Stimulated activated CD8-positive, alpha-beta memory T cell treated with anti-CD3 and anti-CD28 coated beads, Interleukin-7, amount 100 ng/mL, for 24 hours (primary cell): ENCODE measurements at places on chromosomes 2 and 18.

DNA sequence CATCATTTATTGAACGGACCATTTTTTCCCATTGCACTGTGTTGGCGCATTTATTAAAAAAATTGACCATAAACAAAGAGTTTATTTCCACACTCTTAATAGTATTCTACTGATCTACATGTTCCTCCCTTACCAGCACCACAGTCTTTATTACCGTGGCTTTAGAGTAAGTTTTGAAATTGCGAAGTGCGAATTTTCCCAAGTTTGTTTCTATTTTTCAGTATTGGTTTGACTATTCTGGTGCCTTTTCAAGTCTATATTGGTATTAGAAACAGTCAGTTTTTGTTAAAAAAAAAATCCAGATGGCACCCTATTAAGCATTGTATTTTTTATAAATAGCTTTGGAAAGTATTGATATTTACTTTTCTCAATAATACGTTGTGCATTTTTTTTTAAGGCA is 795.1 kb upstream of the HS6ST1 start:
- DNase-seq: no peak

DNA sequence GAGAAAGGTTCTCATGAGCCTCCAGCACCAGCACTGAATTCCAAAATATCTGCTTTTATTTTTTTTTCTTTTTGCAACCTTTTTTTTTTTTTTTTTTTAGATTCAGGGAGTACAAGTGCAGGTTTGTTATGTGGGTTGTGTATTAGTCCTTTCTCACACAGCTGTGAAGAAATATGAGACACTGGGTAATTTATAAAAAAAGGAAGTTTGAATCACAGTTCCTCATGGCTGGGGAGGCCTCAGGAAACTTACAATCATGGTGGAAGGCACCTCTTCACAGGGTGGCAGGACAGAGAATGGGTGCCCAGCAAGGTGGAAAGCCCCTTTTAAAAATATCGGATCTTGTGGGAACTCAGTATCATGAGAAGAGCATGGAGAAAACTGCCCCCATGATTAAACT is 7.9 kb upstream of the TMX3 start:
- DNase-seq: no peak

DNA sequence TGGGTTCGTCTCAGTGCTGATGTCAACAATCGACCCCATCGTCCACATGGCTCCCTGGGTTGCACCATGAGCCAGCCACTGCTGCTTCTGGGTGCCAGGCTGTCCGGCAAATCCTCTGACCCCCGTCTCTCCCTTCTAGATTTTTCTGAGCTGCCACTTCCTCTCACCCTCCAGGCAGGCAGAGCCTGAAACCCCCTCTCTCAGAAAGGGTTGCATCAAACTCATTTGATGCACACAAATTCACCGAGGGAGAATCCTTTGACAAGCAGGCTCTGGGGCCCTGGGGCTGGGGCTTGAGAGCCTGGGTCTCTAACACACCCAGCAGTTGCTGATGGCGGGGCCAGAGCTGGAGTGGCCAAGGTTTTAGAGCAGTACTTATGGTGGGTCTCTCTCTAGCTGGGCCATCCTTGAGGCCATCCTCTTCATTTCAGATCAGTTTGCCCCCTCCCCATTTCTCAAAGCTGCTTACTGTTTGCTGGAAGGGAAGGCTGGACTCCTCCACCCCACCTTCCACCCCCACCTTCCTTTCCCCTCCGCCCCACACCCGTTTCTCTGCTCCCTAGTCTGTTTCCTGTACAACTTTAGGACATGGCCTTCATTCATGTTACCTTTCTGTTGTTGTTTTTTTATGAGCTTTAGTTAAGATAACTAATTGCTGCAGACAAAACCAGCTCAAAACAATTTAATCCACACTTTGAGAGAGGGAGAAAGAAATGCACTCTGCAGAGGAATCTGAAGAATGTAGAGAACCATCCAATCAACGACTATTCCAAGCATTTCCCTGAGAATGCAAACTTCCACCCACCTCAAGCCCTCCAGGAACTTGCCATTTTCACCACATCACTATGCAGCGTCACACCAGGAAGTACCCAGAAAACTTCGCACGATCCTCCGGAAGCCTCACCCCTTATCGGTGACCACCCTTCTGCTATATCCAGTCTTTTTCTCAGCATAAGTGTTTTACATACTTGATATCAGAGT is 69.5 kb downstream of the ARL4C start:
- DNase-seq: no peak

DNA sequence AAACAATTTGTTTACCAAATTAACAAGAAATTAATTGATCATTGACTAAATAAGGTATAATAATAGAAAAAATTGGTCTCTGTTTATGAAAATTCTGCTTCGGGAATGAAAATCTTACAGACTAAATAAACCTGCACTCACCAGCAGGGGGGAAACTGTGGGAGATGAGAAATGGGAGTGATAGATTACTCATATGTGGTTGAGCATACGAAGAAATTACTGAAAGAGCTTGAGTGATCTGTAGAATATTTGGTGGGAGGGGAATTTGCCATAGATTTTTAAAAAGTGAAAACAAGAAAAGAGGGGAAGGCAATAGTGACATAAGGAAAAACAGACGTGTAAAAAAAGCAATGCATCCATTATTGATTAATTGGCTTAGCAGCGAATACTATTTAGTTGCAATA is 2.2 kb downstream of the HMSD start:
- DNase-seq: no peak

DNA sequence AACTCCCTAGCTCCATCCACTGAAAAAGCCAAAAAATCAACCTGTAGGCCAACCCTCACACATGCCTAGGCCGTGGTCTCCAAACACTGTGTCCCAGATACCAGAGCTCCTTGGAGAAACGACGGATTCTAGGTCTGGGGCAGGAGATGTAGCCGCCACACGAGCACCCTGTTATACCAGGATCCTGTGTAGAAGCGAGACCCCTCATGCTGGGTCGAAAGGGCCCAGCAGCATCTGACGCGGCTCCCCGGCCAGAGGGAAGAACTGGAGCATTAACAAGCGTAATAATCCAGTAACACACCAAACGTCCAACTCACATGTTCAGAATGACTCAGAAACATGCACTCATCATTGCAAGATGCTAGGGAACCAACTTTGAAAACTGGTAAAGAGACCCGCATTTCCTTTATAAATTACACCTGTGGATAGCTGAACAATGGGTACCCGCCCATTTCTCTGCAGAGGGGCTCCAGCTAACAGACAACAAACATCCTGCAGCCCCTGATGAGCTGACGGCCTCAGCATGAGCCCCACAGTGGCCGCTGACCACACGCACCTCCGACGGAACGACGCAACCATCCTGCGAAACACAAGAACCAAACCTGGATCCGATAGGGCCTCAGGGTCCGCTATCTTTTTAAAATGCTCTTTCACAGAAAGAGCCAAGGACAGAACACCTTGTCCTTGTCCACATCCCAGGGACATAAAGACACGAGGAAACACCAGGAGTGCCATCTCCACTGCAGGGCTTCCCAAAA is 14.2 kb downstream of the SLC66A2 start:
- no peak for DNase-seq

DNA sequence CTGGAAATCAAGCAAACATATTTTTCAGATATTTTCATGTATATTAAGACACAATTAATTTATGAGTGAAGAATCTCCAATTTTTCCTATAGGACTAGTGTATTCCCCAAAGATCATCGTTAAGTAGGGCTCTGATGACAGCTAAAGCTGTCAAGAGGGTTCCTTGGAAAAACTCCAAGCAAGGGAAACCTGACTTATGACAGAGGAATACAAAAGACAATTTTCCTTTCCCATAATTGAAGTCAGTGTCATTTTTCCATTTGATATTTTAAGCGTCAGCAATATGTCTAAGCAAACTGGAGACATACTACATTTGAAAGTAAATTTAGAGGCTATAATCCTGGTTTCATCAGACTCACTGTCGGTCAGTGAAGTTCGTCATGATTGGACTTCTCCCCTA is 36.1 kb downstream of the RIT2 start:
- no peak for DNase-seq

DNA sequence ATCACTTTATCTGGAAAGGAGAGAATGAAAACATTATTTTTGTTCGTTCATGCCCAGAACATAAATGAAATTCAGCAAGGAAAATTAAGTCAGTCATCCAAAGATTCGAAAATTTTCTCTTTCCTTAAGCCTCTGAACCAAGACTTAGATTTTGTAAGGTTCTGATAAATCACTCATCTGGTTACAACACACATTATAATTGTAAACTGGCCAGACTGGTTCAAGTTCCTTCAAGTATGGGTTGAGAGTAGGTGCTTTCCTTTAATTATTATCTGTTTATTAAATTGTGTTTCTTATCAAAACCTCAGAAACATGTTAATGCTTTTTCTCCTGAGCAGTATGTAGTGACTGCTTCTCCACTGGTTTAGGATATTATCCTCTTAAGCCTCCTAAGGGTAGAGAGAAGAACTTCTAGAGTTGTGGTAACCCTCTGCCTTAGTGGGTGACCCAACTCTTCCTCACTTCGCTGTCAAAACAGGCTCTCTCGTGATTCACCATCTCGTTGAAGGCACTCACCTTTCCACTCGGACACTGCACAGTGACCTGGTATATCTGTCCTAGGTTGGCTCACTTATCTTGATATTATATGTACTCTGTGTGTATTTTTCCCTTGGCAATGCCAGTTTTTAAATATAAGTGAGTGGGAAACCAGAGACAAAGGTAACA is 325.9 kb downstream of the PAX3 start:
- DNase-seq: no peak
